ENCODE measurements at places on chromosomes 6 and 20.
A peak's percentile ranks its signal among the peaks of the same experiment; 100 is the strongest.

- DNase-seq, result no peak
Measured at GRCh38 chr6:157748839-157749571, 74.0 kb upstream of the SNX9 start.

GRCh38 chr6:118147511-118147910 lies 240.4 kb downstream of the SLC35F1 start:
- no peak for DNase-seq

DNA sequence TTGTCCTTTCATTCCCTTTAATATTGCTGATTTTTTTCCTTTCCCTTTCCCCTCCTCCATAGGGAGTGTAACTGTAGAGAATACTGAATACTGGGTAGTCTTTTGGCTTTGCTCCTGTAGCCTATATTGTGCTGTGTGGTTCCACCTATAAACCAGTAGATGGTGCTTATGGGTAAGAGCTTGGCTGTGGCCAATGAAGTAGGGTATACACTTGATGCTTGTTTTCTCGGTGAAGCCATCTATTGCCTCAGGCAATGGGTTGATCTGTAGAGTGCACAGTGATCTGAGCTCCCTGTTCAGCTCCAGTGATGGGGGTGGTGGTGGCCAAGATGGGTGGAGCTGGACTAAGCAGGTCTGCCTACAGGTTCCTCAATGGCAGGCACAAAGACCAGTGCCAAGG lies 203.3 kb upstream of the IMPG1 start:
- DNase-seq, result no peak

DNA sequence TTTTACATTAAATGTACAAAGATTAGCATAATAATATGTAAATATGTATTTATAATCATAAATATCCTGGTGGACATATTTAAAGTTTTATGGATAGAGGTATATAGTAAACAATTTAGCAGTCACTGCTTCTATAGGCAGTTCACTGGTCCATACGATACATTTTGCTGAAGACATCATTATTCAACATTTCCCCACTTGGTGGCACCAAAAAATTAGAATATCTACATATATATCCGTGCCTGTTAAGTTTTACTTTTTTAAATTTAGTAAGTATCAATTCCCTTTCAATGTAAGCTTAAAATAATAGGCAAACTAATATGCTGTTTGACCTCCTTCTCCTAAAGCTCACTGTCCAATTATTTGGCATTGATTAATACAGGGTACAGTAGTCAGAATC lies 64.2 kb downstream of the LMBRD1 start:
- peak; percentile 29 for DNase-seq

All from midbrain (tissue), 1 donor.